ENCODE measurements at places on chromosomes 3 and 15.

- DNase-seq: peak; percentile 1
Measured at GRCh38 chr3:179852142-179852905, 184.4 kb downstream of the PEX5L start.

GRCh38 chr3:18841422-18842343 is 306.6 kb upstream of the KCNH8 start:
- no peak for DNase-seq

- DNase-seq: no peak
Measured at GRCh38 chr15:70033529-70034140, 64.1 kb downstream of the TLE3 start.

DNA sequence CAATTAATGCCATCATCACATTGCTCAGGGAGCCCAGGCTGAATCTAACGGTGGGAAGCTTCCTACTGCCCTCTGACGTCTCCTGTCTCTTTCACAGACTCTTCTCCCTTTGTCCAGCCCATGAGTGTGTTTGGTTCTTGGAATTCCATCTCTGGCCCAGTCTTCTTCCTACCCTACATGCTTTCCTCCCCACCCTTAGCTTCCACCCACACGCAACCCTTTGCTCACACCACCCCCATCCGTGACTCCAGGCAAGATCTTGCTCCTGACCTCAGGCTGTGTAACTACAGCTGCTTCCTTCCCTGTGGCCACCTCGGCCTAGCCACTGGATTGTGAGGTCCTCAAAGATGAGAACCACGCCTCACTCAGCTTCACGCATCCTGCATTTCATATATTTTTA is 72.3 kb upstream of the THBS1 start:
- no peak for DNase-seq

GRCh38 chr3:64888840-64889392 is 201.1 kb upstream of the ADAMTS9 start:
- DNase-seq: no peak

- DNase-seq: no peak
Measured at GRCh38 chr3:197541756-197542539, 13.8 kb downstream of the BDH1 start.

- DNase-seq: no peak
Measured at GRCh38 chr15:27123808-27124207, 152.8 kb downstream of the GABRG3 start.

Data from hematopoietic multipotent progenitor cell (in vitro differentiated cells).